ENCODE measurements at places on chromosomes 5 and 9. TPM values are rescaled to one million over a fixed set of nuclear protein-coding genes. Genes with fewer than 3 reads are reported as not detected.
A peak's percentile ranks its signal among the peaks of the same experiment; 100 is the strongest.

DNA sequence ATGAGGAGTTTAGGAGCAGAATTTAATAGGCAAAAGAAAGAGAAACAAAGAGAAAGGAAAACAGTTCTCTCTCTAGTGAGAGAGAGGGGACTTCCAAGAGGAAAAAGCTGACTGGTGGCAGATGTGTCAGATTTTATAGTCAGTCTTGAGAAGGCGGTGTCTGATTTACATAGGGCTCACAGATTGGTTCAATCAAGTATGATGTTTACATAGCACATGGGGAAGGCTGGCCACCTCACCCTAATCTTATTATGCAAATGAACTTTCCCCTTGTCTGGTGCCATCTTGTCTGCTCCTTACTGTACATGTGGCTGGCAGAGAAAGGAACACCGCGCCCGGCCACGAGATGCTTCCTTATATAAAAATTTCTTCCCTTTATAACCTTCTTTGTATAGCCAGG, 24.7 kb downstream of the UNC13B start:
- no peak for DNase-seq

GRCh38 chr9:93949694-93950449, 5.3 kb downstream of the BARX1 start:
- no peak for DNase-seq

DNA sequence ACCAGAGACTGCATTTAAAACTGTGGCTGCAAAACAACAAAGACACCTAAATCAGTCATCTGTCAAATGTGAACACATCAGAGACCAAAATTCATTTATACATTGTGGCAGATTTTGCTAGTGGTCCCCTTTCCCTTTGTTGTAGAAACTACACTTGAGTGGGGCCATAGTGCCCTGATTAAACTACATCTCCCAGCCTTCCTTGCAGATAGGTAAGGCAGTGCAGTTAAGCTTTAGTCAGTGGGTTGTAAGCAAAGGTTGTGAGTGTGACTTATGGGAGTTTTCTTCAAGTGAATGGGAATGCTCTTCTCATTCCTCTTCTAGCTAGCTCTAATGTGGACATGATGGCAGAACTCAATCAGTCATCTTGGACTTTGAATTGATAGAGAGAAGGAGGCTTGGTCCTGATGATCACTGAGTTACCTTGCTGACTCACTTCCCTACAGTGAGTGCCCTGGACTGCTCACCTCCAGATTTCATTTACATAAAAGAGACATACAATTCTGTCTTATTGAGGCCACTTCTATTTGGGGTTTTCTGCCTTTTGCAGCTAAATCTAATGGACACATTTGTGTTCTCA, 35.2 kb upstream of the SPARC start:
- no peak for DNase-seq

GRCh38 chr9:74821636-74822035, 66.1 kb downstream of the TRPM6 start:
- no peak for DNase-seq

DNA sequence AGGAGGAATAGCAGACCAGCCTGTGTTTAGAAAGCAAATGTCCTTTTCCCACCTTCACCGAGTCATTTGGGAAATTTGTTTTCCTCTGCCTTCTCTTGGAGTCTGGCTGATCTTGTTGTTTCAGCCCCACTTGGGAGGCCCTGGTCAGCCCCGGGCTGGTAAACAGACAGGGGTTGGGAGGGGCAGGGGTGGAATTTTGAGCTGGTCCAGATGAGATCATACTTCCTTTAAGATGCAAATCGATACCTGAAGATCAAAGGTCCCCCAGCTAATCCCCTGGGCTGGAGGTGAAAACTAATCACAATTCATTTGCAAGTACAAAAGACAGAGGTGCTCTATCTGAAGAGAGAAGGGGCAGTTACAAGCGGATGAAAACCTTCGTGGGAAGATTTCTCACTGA, 118.4 kb downstream of the PAPPA start:
- DNase-seq = no peak

DNA sequence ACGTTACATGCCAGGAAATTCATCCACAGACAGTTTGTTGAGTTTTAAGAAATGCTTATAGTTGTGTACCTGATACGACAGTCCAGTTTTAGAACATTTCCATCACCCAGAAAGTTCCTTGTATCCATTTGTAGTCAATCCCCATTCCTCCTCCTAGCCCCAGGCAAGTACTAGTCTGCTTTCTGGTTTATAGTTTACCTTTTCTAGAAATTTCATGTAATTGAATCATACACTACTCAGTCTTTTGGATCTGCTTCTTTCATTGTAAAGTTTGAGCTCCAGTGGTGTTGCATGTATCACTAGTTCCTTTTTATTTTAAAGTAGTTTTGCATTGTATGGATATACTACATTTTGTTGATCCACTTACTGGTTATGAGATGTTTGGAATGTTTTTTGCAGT, 291.2 kb downstream of the AOPEP start:
- peak; percentile 20 for DNase-seq

Gene PARP8
- total RNA-seq = 5.8 TPM

GRCh38 chr9:3508521-3509291, 17.1 kb downstream of the RFX3 start:
- no peak for DNase-seq

Gene AGXT2
- not detected for total RNA-seq

- peak; percentile 92 for DNase-seq
These were observed 20.4 kb downstream of the PDE4D start for GRCh38 chr5:59873113-59873512.

- DNase-seq = no peak
These were observed 32.6 kb downstream of the MAPK9 start for GRCh38 chr5:180259260-180259611.

DNA sequence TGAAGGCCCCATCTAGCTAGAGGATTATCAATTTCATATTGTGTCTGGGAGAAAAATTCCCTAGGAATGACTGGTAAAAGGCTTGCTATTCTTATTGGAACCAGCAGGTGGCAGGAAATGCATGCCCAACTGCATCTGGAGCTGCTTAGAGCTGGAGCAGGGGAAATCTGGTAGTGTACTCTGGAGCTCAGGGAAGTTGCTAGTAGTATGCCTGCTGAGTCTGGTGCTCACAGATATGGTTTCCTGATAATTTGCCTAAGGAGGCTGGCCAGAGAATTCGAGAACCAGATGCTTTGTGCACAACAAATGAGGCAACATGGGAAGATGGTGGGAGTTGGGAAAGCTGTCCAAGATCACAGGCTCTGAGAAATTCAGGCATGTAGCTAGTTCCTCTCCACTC, 53.7 kb downstream of the G3BP1 start:
- DNase-seq = peak; percentile 52

Measured in HFFc6 (cell line).